AG20443 (cell line): ENCODE measurements at places on chromosomes 13 and 19.

DNA sequence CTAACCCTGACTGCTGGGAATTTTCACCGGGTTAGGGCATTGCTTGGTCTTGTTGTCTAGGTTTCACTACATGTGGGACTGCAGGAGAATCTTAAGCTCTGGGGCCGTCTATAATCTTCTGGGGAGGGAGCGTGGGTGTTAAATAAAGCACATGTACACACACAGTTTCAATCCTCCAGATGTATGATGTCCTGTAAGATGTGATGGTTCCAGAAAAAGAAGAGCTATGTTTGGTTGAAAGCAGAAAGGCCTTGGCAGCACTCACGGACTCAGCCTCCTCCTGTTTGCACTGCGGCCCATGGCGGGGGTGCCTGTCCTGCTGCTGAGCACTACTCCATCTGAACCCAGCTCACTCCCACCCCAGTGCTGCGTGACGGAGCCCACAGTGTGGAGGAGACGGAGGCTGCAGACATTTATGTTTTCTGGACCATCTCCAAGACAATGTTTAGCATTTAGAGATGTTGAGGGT lies 343.5 kb downstream of the TEX29 start:
- no peak for DNase-seq

DNA sequence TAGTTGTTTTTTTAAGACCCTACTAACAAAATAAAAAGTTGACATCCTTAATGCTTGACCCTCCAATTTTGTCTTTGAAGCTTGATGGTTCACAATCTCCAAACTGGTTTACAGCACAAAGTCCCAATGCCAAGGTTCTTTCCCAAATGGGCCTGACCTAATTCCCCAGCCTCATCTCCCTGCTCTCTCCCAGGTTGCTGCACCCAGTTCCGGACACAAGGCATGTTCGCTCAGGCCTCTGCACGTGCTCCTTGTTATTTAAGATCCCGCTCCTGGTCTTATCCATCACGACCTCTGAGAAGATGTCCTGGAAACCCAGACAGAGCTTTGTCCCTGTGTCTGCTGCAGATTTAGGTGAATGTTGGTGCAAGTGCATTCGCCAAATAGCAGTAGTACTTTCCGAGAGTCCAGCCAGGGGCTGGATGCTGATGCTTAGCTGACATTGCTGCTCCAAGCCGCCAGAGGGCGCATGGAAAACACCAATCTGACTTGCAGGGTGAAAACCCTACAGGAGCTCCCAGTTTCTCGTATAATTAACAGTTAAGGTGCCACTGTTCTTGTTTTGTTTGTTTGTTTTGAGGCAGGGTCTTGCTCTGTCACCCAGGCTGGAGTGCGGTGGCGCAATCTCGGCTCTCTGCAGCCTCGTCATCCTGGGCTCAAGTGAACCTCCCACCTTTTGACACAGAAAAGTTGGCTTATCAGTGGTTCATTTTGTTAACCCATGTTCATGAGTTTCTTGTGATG lies 18.5 kb downstream of the LYPD3 start:
- DNase-seq, result peak; percentile 85

DNA sequence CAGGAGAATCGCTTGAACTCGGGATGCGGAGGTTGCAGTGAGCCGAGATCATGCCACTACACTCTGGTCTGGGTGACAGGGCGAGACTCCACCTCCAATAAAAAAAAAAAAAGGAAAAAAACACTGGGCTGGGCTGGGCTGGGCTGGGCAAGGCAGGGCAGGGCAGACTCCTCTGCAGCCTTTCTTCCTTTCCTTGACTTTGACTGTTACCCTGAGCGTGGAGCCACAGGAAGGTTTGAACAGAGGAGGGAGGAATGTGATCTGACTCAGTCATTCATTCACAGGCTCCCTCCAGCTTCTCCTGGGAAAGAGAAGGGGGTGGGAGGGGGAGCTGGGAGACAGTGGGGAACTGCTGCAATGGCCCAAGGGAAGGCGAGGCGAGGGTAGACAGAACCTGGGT lies 2.7 kb upstream of the ACTN4 start:
- no peak for DNase-seq

GRCh38 chr19:3544742-3545668 lies 6.0 kb downstream of the TEKTIP1 start:
- peak; percentile 90 for DNase-seq

DNA sequence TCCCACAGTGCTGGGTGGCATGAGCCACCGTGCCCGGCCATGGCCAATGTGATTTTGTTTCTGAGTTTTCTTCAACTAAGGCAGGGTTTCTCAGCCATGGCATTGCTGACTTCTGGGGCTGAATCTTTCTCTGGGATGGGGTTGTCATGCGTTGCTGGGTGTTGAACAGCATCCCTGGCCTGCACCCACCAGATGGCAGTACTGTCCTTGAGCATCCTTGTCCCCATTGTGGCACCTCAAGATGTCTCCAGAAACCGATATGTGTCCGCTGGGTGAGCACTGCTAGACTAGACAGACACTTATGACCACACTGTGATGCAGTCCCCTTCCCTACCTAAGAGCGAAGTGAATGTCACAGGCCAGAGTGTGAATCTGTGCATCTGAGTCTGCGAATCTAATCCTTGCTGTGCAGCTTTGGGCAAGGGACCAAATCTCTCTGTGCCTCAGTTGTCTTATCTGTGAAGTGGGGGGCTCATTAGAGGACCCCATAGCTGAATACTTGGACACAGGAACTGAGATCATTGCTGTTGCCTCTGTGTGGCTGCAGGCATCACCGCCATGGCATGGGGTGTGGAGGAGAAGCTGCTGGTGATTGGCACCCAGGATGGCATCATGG lies 50.3 kb upstream of the SIN3B start:
- DNase-seq, result peak; percentile 84

GRCh38 chr19:49746206-49746958 lies 16.7 kb downstream of the TSKS start:
- peak; percentile 86 for DNase-seq

GRCh38 chr13:20428666-20429644 lies 96.7 kb downstream of the CRYL1 start:
- no peak for DNase-seq

- DNase-seq, result no peak
Measured at GRCh38 chr13:25674371-25674770, 302.6 kb downstream of the ATP8A2 start.

GRCh38 chr13:43730642-43731041 lies 56.1 kb downstream of the ENOX1 start:
- DNase-seq, result peak; percentile 9

- peak; percentile 2 for DNase-seq
Measured at GRCh38 chr13:19069684-19070397, 111.8 kb downstream of the TUBA3C start.

DNA sequence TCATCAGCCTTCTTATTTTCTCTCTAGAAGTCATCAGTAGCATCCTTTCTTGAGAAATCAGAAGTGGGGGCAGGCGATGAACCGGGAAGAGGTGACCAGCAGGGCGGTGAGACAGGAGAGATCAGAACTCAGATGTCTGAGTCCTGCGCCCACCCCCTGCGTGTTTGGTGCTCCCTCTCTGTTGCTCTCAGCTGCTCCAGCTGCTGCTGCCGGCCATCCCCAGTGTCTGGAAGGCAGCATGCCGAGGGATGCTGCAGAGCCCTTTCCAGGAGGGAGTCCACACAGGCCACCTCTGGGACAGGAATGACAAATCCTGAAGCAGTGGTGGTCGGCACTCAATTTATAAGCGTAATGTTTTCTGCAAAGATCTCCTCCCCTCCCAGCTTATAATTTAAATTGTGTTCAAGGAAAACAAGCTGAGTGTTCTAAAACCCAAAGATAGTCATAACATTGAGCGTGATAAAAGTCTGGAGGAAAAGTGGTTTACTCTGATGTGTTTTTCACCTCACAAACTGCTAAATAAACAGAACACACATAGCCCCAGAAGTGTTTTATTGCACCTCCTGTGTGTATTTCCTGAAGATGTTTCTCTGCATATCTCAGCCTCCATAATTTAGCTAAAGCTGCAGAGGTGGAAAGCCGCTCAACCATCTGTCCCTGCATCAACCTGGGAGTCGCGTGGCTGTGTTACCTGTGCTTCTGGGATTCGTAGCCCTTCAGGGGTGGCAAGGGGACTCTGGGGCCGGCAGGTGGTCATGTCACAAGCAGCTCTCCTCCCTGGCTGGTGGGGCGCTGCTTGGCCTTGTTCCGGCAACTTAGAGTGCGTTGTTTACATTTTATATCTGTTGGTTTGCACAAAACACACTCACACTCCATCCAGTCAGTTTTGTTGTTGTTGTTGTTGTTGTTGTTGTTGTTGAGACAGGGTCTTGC lies 191.2 kb downstream of the USP12 start:
- no peak for DNase-seq

GRCh38 chr19:8074501-8074900 lies 21.9 kb downstream of the CCL25 start:
- no peak for DNase-seq

GRCh38 chr13:110006304-110006703 lies 219.9 kb upstream of the IRS2 start:
- DNase-seq, result peak; percentile 27

DNA sequence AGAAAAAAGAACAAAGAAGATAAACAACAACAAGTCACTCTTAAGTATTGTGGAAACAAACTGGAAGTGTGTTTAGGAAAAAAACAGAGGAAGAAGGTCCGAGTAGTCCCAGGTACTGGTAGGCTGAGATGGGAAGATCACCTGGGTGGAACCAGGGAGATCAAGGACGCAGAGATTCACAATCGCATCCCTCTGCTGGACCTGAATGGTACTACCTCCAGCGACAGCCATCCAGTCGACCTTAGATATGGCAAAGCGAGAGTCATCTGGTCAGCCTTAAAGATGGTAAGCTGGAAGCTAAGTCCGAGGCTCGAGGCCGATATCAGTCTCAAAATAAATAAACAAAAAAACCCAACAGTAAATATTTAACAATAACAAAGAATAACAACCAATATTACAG lies 44.9 kb upstream of the ZNF91 start:
- no peak for DNase-seq

GRCh38 chr19:44050740-44051649 lies 841 bp upstream of the ZNF223 start:
- DNase-seq, result no peak

- DNase-seq, result no peak
Measured at GRCh38 chr19:2743099-2743498, 3.3 kb upstream of the SLC39A3 start.

DNA sequence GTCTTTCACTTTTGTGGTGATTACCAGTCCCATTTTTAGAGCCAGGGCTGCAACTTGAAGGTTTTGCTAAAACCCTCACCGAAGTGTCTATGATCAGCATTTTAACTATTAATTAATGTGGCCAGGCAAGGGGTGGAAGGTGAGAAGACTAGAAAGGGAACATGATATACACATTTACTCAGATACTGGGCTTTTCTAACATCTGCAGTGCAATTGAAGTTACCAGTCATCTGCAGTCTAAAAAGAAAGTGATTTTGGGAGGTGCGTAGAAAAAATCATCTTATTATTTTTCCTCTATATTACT lies 481 bp downstream of the ALOX5AP start:
- DNase-seq, result no peak

- no peak for DNase-seq
Measured at GRCh38 chr13:99983499-99984401, 2.2 kb downstream of the ZIC2 start.

DNA sequence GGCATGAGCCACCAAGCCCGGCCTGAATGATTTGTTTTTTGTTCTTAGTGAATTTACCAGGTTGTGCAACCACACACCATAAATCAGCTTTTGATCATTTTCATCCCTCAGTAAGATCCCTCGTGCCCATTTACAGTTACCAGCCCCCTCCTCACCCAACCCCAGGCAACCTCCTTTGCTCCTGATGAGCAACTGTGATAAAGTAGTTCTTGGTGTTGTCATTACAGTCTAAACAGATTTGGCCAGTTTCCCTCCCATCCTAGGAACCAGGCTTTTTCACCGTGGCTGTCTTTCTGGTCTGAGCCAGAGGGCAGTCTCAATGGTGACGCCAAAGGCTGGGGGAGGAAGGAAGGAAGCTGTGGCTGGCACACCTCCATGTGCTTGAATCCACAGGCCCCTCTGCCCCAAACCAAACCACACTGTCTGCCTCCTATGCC lies 61.2 kb upstream of the WDFY2 start:
- DNase-seq, result peak; percentile 56

GRCh38 chr19:597406-598315 lies 8.0 kb downstream of the HCN2 start:
- DNase-seq, result no peak

GRCh38 chr13:50106559-50106958 lies 91.3 kb downstream of the KCNRG start:
- DNase-seq, result no peak
